ENCODE measurements at places on chromosomes 5 and 9.
A peak's percentile ranks its signal among the peaks of the same experiment; 100 is the strongest.

DNA sequence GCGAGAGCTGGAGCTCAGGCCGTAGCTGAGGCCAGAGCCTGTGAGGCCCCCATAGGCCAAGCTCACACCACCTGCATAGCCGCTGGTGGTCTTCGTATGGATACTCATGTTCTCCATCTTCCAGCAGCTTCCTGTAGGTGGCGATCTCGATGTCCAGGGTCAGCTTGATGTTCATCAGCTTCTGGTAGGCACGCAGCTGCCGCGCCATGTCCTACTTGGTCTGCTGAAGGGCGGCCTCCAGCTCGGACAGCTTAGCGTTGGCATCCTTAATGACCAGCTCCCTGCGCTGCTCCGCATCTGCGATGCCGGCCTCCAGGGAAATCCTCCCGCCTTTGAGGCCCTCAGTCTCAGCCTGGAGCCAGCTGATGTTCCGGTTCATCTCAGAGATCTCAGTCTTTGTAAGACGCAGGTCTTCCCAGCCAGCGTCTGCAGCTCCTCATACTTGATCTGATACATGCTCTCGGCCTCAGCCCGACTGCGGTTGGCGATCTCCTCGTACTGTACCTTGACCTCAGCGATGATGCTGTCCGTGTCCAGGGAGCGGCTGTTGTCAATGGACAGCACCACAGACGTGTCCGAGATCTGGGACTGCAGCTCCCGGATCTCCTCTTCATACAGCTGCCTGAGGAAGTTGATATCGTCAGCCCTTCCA lies 172.1 kb downstream of the PPP2R2B start:
- no peak for DNase-seq

DNA sequence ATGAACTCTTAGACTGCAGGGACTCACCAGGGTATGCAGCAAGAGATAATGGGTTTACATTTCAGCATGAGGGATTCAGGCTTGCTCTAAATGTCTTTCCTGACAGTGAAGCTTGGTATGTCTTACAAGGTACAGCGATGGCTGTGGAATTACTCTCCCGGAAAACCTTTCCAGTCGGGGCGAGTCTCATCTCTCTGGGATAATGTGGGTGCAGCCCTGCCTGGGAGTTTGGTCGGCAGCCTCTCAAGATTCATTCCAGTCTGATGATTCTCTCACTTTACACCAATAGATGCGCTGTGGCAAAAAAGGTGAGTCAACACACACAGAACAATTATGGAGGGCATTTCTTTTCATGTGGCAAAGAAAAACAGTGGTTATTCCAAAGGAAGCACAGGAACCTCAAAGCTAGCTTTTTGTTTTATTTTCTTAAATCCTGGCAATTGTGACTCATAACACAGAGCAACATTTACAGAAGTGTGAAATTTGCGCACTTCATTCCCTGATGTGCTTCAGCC lies 190.3 kb downstream of the DCP2 start:
- DNase-seq = no peak

DNA sequence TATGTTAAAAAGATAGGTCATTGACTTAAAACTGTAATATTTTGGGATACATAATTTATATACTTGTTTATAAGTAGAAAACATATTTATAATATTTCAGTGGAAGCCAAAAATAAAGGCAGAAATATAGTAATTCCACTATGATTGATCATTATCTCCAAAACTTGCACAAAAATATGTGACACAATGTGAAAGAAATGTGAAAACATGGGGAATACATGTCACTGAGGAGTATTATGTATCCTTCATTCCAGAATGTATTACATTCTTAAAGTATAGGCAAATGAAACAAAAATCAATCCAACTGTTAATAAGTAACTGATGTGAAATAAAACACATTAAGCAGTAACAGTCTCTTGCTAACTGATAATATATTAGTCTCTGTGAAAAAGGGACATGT lies 236.7 kb downstream of the CDH18 start:
- DNase-seq = no peak

GRCh38 chr5:88380332-88380731 lies 111.7 kb upstream of the TMEM161B start:
- no peak for DNase-seq

DNA sequence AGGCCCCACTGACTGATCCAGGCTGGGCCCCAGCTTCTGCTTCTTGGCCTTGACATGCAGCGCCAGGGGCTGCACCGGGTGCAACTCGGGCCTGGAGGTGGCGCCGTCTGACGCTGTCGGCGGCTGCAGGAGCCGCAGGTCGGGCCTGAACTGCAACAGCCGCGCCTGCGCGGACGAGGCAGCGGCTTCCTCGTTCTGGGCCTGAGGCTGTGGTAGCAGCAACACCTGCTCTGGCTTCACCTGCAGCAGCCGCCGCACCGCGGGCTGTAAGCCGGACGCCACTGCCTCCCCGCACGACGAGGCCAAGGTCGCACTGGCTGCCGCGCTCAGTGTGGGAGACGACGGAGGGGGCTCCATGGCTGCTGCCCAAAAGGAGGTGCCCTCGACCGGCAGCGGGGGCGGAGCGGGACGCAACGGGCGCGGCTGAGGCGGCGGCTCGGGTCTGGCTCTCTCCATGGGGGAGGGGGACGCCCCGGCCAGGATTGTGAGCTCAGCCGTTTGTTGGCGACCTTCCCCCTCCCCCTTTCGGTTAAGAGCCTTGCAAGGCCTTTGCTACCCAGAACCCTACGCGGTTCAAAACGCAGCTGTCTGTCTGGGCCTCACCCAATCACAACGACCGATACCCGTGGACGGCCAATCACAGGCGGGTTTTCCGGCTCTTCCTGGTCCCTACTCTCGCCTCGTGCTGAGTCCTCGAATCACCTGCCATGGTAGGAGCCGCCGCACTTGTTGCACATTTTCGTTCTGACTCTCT lies 438 bp downstream of the SOX30 start:
- peak; percentile 91 for DNase-seq

DNA sequence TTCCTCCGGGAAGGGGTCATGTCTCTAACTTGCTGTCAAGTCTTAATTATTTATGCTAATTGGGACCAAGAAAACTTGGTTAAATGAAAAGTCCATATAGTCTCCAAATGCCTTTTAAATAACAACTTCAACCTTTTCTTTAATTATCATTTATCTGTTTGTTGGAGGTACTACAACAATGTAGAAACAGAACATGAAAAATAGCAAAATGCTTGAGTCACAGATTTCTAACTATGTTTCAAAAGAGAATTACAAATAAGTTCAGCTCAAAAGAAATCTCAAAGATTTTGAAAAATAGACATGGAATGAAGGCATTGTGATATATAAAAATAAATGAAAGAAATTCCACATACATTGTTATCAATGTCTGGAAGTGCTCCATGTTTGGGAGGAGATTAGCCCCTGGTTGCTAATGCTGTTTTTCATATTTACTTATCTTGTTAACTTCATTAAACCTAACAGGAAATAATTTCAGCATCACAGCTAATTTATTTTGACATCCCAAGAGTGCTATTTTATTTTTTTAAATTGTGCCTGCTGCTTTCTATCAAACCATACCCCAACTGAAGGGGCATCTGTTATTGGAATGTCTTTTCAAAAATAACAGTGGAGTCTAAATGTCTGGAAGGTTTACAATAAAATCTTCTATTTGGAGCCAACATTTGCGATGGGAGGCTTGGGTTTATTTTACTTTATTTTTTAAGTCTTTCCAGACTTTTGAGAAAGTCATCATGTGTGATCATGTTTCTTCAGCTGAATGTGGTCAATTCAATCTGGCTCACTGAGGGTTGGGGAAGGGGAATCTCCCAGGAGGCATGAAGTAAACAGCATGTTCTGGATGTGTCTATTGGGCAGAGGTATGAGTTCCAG lies 53.1 kb upstream of the ANKRD55 start:
- DNase-seq = no peak

- DNase-seq = no peak
Measured at GRCh38 chr5:126014676-126015075, 408.5 kb upstream of the GRAMD2B start.

GRCh38 chr9:94840738-94841137 lies 114.2 kb downstream of the AOPEP start:
- DNase-seq = no peak

DNA sequence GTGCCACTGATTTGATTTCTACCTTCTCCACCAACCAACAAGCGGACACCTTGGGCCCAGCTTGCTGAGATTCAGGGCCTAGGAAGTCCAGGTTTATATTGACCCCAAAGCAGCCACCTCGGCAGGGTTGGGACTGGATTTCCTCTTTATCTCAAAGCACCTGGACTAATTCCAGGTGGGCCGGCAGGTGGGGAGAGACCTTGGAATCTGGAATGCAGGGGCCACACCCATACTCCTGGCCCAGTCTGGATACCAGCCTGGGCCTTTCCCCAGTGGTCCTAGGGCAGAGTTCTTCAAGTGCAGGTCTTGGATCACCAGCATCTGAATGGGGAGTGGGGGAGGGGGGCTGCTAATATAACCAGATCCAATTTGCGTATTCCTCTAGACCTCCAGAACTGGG lies 93.1 kb downstream of the PCDH1 start:
- DNase-seq = no peak

DNA sequence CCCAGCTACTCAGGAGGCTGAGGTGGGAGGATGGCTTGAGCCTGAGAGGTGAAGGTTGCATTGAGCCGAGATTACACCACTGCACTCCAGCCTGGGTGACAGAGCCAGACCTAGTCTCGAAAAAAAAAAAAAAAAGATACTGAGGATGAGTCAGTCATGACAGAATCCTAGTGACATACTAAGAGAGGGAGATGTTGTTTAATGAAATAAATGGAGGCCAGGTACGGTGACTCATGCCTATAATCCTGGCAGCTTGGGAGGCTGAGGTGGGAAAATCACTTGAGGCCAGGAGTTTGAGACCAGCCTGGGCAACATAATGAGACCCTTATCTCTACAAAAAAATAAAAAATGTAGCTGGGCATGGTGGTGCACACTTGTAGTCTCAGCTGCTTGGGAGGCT lies 107.2 kb downstream of the ZFAND5 start:
- no peak for DNase-seq
